PC-9 (cell line): ENCODE measurements at places on chromosomes 16 and 17. TPM values are rescaled to one million over a fixed set of nuclear protein-coding genes. Genes with fewer than 3 reads are reported as not detected.

DNA sequence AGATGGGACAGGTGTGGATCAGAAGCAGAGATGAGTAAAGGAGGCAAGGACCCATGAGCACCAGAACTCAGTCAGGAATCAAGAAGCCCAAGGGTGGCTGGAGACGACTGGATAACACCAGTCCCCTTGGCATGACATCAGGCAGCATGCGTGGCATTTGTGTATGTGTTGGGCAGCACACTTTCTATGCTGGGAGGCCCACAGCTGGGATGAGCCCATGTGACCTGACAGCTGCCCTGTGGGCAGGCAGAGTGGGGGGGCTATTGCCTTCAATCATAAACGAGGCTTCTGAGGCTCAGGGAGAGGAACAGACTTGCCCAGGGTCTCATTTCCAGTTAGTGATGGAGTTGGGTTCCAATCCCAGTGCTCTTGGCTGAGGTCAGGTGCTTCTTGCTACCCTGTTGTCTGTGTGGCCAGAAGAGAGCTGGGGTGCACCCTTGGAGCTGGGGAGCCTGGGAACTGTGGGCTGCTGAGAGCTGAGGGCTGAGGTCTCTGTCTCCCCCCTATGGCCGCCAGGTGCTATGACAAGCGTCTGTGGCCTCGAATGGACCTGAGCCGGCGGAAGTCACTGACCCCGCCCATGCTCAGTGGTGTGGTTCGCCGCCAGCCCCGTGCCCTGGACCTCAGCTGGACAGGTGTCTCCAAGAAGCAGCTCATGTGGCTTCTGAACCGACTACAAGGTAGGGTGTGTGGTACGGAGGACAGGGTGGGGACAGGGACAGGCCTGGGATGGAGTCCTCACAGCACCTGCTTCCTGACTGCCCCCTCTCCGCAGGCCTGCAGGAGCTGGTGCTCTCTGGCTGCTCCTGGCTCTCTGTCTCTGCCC is 7.1 kb upstream of the ORAI3 start:
- peak; percentile 87 for DNase-seq

TMEM238L gene
- not detected in 2 replicates for total RNA-seq

DNA sequence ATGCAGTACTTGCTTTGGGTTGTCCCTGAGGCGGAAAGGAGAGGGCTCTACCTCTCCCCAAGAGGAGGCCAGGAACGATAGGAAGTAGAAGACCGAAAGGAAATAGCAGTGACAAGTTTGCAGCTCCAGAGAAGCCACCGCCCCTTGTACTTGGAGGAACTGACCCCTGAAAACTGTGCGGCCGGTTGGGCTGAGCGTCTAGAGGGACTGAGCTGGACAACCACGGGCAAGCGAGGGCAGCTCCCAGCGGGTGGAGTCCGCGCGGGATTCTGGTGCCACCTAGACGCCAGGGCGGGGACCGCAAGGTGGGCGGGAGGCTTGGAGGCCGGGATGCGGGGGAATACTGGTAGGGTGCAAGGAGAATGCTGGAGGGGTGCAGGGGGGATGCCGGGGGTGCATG is 1.3 kb upstream of the SLC6A4 start:
- DNase-seq, result no peak

TXNL4B gene
- 11.9 and 12.2 TPM in 2 replicates for total RNA-seq

DNA sequence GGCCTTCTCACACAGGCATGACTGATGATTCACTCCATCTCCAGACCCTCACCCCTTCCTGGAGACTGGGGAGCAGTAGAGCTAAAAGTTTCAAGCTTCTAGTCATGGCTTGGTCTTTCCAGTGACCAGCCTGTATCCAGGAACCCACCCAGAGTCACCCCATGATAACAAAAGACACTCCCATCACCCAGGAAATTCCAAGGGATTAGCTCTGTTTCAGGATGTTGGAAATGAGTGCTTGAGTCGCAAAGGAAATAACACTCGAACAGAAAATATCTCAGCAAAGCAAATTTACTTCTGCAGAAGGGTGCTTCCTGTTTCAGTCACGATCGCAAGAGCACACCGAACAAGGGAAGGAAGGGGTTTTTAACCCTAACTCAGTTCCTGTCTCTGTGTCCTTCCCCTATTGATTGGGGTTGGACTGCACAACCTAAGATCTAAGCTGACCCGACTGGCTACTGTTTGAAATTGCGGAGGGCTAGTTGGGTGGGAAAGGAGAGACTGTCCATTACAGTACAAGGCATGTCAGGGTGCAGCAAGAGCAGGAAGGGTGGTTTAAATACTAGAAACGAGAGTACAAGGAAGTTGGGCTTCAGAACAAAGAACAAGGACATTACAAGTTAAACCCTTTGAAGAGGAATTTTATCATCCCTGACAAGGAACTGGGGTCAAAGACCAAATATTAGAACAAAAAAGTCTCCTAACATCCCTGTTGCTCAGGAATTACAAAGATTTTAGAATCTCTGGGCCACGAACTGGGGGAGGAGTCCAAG is 224.4 kb upstream of the CACNG5 start:
- no peak for DNase-seq

SLC22A31 gene
- 2.5 and 5.4 TPM in 2 replicates for total RNA-seq

C16orf92 gene
- not detected in 2 replicates for total RNA-seq

DNA sequence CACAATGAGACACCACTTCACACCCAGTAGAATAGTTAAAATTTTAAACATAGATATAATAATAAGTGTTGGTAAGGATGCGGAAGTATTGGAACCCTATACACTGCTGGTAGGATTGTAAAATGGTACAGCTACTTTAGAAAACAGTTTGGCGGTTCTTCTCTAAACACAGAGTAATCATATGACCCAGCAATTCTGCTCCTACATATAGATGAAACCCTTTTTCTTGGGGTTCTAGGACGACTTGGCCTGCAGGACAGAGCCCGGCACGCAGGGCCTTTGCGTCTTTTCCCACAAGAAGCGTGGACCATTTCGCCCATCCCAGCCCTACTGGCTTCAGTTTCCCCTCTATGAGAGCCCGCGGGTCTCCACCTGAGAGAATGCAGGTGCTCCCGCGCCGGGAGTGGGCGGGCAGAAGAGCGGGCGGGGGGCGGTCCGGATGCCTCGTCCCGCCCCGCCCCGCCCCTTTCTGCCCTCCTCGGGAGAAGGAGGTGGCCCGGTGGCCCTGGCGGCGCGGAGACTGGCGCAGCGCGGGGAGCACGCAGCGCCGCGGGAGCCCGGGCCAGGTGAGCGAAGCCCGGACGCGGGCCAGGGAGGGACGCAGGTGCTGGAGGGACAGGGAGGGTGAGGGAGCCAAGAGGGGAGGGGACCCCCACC is at the start of gene SDR42E2:
Gene SDR42E2, plus strand, starts transcription at position 508 of the 657 bp plus-strand sequence. CDS start 3,077 bp downstream, outside the sequence.
- DNase-seq, result no peak

- peak; percentile 61 for DNase-seq
These were observed at the start of gene ACSM3 for GRCh38 chr16:20763461-20764232. TSS of gene ACSM3 (plus strand) at chr16:20764014. CDS start at chr16:20770035, 6,021 bp downstream.

DNA sequence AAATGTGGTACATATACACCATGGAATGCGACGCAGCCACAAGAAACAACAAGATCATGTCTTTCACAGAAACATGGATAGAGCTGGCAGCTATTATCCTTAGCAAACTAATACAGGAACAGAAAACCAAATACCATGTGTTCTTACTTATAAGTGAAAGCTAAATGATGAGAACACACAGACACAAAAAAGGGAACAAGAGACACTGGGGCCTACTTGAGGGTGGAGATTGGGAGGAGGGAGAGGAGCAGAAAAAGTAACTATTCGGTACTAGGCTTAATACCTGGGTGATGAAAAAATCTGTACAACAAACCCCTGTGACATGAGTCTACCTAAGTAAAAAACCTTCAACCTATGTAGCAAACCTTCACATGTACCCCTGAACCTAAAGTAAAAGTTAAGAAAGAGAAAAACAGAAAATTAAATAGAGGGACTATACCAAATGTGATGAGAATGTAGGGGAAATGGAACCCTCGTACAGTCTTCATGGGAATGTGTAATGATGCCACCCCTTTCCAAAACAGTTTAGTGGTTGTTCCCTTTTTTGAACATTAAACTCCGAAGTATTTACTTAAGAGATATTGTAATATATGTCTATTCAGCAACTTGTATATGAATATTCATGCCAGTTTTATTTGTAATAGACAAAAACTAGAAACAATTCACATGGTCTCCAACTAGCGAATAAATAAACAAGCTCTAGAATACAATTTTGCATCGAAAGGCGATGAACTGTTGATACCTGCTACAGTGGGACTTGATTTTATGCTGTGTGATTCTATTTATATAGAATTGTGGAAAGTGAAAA is 33.9 kb downstream of the AHSP start:
- DNase-seq, result no peak

DNA sequence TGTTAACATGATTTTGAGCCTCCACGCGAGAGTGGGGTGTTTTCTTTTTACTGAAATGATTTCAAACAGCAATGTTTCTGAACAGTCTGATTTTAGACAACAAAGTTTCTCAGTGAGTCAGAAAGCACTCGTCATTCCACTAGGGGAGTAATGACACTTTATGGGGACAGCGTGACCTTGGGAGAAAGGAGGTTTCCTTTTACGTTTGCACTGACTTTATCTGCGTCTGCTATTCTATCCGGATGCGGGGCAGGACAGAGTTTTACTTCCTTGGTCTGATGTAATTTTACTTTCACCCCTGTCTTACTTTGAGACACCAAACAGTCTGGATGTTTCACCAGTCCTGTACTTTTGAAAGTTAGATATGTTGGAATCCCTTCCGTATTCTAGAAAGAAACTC is 20.7 kb downstream of the SLC47A1 start:
- DNase-seq, result no peak

CACNG4 gene
- total RNA-seq, result 45.1 and 46.3 TPM in 2 replicates

DNA sequence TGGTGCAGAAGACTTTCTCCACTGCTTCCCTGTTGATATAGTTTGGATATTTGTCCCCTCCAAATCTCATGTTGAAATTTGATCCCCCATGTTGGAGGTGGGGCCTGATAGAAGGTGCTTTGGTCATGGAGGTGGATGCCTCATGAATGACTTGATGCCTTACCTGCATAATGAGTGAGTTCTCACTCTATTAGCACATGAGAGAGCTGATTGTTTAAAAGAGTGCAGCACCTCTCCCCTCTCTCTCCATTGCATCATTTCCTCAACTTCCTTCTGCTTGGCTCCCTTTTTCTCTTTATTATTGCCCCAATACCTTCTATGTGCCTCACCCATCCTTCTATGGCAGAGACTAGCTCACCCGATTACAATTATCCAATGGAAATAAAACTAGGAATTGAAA is 90.8 kb upstream of the COX10 start:
- no peak for DNase-seq

GRCh38 chr17:80071116-80071841 is 30.1 kb upstream of the GAA start:
- DNase-seq, result no peak

DNA sequence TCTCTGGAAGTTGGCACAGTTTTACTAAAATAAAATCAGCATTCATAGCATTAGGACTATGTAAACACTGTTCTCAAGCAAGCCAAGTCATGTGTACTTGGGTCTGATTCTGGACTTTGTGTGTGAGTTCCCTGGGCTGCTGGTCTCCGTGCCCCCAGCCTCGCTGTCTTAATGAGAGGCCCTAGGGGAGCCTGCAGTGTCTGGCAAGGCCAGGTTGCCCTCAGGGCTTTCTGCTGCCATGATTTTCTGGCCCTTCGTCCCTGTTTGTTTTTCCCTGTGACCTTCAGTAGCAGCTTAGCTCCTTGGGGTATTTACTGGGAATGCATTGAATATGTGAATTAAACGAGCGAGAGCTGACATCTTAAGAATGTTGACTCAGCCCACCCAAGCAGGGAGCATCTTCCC is 161.8 kb downstream of the RPTOR start:
- DNase-seq, result no peak

KCNJ18 gene
- not detected in 2 replicates for total RNA-seq

CRHR1 gene
- total RNA-seq, result not detected in 2 replicates

DNA sequence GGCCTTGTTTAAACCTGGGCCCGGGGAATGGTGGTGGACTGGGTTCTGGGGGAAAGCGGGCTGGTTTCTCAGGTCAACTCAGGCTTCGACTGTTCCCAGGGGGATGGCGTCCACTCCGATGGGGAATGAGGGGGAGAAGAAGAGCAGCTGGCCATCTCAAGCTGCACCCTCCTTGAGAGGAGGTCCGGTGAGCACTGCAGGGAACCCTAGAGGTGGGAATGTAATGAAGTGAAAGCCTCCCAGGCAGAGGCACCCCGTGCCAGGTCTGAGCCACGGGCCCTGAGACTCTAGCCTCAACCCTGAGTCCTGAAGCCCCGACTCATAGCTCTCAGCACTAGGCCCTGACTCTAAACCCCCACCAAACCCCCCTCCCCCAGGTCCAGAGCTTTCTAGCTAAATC is 1.2 kb upstream of the CDIPT start:
- no peak for DNase-seq

GRCh38 chr16:720447-720989 is 428 bp upstream of the ANTKMT start:
- peak; percentile 55 for DNase-seq

DNA sequence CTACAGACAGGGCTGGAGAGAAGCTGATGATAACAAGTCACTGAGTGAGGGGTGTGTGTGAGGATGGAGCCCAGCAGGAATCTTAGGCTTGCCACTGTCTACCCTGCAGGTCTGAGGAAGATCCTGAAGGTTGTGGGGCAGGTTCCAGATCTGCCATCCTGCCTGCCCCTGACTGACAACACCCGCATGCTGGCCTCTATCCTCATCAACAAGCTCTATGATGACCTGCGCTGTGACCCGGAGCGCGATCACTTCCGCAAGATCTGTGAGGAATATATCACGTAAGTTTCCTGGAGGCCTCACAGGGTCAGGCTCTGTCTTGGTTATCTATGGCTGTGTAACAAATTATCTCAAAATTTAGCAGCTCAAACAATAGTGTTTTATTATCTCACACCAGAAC is 16.3 kb downstream of the UNC45B start:
- no peak for DNase-seq

WNT9B gene
- not detected in 2 replicates for total RNA-seq

GRCh38 chr16:77064037-77064436 is 127.0 kb upstream of the MON1B start:
- no peak for DNase-seq

DNA sequence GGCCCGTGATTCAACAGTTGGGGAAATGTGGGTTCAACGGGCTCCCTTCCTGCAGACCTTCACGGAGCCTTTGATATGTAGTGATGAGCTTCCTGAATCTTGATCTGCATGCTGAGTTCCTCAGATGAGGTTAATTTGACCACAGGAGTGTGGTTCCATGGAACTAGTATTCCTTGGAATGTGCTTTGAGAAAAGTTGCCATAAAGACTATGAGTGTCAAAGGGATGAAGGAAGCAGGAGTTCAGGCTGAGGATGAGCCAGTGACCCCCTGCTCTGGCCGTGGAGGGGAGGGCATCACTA is 229.2 kb downstream of the MSI2 start:
- DNase-seq, result no peak

DNA sequence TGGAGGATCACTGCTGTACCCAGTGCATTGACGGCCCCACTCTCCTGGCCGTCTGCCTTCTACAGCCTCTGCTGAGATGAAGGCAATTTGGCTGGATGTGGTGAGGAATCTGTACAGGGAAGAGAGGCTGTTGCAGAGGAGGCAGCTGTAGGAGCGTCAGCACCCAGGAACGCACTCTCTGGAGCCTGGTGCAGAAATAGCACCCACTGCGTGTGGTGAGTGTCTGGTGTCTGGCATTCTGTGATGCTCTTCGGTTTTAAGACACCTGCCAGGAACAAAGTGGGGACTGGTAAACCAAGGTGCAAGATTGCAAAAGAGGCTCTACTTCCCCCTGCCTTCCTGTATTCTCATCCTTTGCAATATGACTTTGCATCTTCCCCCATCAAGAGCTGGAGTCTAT is 187.5 kb upstream of the SDK2 start:
- DNase-seq, result no peak

MPO gene
- not detected in 2 replicates for total RNA-seq

- DNase-seq, result no peak
These were observed 108.4 kb downstream of the CDH13 start for GRCh38 chr16:82735186-82735585.
